CD4-positive, alpha-beta T cell treated with Interleukin-15 for 1 hour (primary cell): ENCODE measurements at places on chromosomes 6 and 20.

GRCh38 chr6:10951675-10952282 lies 64.9 kb downstream of the SYCP2L start:
- no peak for DNase-seq

DNA sequence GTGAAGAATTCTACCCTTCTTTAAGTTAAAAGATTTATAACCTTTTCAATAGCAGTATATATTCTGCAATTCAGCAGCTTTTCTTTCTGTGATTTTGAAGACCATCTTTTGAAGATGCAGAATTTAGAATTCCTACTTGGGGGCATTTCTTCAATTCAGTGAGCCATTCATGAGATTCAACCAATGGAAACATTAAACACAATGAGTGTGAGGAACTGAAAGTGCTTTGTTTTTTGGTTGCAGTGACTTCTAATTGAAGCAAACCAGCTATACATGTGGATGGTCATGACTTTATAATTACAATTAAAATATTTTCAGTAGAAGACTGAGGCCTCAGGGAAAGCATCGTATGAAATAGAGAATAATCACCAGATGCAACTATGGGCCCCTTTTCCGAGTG lies 108.3 kb downstream of the CARMIL1 start:
- DNase-seq, result no peak

- DNase-seq, result no peak
Measured at GRCh38 chr6:88165087-88165843, 882 bp downstream of the CNR1 start.

DNA sequence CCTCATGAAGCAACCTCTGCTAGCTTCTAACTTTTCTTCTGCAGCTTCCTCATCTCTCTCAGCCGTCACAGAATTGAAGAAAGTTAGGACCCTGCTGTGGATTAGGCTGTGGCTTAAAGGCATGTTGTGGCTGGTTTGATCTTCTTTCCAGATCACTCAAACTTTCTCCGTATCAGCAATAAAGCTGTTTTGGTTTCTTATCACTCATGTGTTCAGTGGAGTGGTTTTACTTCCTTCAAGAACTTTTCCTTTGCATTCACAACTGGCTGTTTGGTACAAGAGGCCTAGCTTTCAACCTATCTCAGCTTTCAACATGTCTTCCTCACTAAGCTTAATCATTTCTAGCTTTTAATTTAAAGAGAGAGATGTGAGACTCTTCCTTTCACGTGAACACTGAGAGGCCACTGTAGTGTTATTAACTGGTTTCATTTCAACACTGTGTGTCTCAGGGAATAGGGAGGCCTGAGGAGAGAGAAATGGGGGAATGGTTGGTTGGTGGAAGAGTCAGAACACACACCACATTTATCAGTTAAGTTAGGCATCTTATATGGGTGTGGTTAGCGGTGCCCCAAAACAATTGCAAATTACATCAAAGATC lies 17.2 kb downstream of the ZSCAN23 start:
- DNase-seq, result no peak

- no peak for DNase-seq
Measured at GRCh38 chr6:160167604-160168399, 46.2 kb downstream of the SLC22A1 start.
